ENCODE measurements at places on chromosomes 6 and 20.
A peak's percentile ranks its signal among the peaks of the same experiment; 100 is the strongest.

DNA sequence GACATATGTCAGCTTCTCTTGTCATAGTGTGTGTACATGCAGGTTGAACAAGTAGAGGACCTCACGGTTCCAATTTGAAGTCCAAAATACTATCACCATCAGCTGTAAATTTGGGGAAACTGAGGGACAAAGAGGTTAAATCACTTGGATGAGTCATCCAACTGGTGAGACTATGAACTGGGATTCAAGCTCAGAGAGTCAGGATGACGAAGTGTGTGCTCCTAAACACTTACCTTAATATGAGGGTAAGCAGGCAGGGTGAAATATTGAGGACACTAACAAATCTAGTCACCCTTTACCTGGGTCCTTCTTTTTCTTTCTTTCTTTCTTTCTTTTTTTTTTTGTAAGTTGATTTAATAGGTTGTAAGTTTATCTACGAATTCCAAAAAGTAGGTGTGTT, 198.3 kb downstream of the KCNQ5 start:
- DNase-seq, result no peak

GRCh38 chr6:50198245-50198644, 148.5 kb upstream of the DEFB112 start:
- DNase-seq, result no peak

DNA sequence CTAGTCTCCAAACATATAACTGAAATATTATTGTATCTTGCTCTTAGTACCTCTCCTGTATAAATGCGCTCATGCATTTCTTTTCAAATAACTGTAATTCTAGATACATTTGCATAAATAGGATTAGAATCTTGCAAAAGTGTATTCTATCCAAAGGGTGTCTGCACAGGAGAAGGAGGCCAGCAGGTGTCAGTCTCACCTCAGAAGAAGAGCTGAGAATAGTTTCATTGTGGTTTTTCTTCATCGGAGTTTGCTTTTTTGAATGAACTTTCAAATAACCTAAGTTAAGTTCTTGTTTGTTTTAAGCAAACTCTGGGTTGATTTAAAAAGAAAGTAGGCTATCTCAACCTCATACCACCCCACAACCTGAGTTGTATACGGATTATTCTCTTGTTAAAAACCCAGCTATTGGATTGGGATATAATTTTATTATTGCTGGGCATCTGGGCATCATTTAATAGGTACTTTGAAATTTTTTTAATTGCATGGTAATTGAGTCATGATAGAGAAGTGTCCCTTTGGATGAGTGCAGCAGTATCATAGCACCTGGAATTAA, 125.0 kb upstream of the MLIP start:
- DNase-seq, result peak; percentile 62

- no peak for DNase-seq
Measured at GRCh38 chr6:136656121-136656520, 105.9 kb upstream of the MAP7 start.

DNA sequence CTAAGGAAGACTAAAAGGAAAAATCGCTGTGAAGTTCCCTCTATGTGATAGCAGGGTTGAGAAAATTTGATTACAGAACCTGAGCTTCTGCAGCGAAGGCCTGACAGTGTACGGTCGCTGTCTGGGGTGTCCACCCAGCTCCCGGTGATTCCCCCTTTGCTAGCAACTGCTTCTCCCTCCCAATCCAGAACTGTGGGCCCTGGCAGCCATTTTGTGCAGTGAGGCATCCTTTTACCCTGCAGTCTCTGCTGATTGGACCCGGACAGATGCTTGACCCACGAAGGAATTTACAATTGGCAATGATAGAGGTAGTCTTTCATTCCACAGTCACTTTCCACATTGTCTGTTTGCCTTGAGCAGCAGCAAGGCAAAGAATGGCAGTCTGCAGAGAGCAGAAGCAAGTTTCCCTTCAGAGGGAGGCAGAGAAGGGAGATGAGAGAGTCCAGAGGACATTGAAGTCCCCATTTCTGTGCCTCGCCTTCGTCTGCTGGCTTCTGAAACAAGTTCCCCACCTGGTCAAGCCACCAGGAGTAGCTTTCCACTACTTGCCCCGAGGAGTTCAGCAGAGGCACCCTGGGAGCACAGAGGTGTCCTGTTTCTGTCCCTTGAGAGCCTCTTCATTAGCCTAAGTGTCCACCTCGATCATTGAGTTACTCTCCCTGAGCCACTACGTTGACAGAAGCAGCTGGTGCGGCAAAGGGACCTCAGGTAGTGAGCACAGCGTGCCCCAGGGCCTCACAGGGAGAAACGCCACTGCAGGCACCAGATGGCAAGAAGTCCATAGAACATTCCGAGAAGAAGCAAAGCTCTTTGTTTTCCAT, 370.3 kb downstream of the NRN1 start:
- DNase-seq, result no peak

DNA sequence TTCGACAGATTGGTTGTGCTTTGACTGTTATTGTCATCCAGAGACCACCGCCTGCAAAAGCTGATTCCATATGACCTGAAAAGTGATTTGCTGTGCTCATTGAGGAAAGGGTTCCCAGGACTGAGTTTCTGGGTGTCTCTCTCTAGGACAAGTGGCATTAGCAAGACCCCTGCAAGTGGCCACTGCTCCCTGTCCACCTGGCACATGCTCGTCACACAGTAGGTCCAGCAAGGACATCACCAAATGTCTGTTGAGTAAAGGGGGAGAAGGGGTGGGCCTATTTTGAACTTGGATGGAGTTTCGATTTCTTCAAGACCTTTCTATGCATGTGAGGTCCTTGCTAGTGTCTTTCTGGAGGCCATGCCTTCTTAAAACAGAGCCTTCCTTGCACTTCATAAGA, 48.9 kb upstream of the IYD start:
- no peak for DNase-seq

DNA sequence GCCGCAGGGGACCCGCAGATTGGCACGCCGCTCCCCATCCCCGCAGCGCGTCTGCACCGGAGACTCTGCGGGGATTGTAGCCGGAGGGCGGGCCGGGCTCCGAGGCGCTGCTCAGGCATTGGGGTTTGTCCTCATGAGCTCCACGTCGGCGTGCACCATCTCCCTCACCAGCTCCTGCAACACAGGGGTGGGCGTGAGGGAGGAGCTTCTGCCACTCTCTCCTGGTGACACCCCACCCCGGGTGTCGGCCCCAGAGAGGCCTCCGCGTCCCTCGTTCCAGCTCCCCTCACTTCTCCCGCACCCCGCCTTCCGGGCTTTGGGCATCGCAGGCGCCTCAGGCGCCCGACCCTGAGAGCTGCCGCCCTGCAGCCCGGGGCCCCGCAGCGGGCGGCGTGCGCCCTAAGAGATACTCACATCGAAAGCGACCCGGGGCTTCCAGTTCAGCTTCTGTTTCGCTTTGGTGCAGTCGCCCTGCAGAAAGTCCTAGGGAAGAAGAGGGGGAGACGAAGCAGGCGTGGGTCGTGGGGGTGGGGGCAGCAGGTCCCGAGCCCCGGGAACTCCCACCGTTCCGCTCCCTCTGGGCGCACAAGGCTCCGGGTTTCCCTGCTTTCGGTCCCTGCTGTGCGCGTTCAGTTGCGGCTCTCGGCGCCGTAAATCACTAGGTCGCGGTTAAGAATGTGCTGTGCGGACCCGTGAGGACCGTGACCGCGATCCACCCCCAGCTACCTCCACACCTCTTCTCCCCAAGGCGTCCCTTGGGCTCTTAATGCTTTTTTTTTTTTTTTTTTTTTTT, 14.5 kb downstream of the FOXC1 start:
- DNase-seq, result no peak
